AG10803 (cell line): ENCODE measurements at places on chromosomes 4 and X.
A peak's percentile ranks its signal among the peaks of the same experiment; 100 is the strongest.

- no peak for DNase-seq
Measured at GRCh38 chrX:154654372-154654771, 993 bp upstream of the CTAG2 start.

DNA sequence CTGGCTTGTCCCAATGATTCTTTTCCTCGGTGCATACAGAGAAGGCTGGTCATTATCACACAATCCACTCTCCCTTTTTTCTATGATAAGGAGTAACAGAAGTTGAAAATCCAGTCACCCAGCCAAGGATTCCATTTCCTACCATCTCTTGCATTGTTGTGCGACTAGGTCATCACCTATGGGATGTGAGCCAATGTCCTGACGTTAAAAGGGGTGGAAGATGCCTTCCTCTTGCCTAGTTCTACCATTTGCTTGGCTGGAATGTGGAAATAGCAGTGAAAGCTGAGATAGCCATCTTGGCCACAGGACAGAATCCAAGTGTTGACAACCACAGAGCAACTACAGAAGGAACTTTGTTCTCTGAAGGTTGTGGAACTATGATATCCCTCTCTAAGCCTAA lies 132.2 kb upstream of the KIT start:
- DNase-seq, result peak; percentile 95

- no peak for DNase-seq
Measured at GRCh38 chr4:72340803-72341431, 228.1 kb downstream of the ADAMTS3 start.

- DNase-seq, result peak; percentile 50
Measured at GRCh38 chrX:39816871-39817731, 280.7 kb downstream of the BCOR start.

GRCh38 chr4:22824091-22824490 lies 131.4 kb downstream of the GBA3 start:
- DNase-seq, result no peak

GRCh38 chrX:2261831-2262667 lies 238.7 kb downstream of the DHRSX start:
- no peak for DNase-seq

- no peak for DNase-seq
Measured at GRCh38 chr4:105622269-105622668, 69.8 kb downstream of the ARHGEF38 start.

- DNase-seq, result peak; percentile 64
Measured at GRCh38 chr4:83282049-83282535, 2.5 kb downstream of the COQ2 start.

DNA sequence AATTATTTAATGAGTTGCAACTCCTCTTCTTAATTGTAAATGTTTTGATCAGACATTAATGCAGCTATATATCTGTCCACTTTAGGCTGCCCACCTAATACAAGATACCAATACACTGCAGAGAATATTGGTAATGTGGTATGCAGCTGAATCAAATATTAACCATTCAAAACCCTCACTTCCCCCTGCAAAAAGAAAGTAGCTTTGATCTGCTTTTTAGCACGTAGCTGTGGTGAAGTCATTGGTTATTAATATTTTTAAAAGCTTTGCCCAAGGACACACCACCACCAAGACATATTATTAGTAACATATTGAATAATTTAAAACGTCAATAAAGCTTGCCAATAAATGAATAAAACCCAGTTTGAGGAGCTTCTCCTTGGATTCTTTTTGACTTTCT lies 28.6 kb upstream of the CYP2U1 start:
- DNase-seq, result no peak

- peak; percentile 40 for DNase-seq
Measured at GRCh38 chrX:68498044-68498507, 775 bp upstream of the YIPF6 start.

- no peak for DNase-seq
Measured at GRCh38 chr4:90030953-90031352, 96.2 kb upstream of the CCSER1 start.

- DNase-seq, result no peak
Measured at GRCh38 chrX:35809781-35810180, 11.6 kb downstream of the MAGEB16 start.

- peak; percentile 68 for DNase-seq
Measured at GRCh38 chr4:186701273-186701672, 22.4 kb downstream of the FAT1 start.

DNA sequence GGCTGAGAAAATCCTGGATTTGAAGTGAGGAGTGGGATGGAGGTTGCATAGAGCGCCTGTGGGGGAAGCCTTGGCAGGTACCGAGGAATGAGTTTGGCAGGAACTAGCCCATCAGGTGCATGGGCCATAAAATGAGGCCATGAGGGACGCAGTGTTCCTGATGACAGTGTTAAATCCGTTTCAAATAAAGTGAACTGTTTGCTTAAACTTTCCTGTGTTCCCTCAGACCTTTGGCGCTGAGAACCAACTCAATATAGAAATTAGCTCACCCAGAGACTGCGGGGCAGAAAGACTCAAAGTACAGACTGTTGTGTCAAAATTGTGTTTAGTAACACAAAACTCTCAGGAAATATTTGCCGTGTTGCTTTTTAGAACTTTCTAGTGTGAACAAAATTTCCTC lies 250.0 kb upstream of the NR3C2 start:
- no peak for DNase-seq
